NCI-H2081 (cell line): ENCODE measurements at places on chromosomes 12 and 14.
A peak's percentile ranks its signal among the peaks of the same experiment; 100 is the strongest.

DNA sequence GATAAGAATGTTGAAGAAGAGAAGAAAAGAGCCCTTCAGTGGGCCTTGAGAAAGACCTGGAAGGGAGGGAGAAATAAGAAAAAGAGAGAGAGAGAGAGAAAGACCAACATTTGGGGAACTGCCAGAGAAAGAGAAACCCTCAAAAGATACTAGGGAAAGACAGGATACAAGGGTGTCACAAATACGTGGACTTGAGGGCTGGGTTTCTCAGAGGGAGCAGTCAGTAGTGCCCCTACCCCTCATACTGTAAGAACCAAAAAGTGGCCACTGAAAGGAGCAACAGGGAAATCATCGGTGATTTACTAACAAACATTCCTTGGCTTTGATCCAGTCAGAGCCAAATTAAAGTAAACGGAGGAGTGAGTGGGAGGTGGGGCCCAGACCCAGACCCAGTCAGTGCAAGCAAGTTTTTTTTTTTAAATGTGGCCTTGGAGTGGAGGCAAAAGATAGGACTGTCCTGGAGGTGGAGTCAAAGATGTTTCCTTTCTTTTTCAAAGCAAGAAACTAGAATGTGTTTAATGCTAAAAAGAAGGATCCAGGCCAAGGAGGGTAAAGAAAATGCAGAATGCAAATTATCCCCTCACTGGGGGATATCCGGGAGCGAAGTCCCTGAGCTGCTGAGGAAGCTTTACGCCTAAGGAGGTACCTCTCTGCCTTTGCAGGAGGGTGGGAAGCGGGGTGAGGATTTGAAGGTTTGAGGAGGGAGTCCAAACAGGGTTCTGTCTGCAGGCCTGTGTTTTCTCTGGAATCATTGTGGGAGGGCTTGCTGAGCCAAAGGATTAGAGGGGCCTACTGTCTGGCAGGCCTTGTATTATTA lies 143.5 kb upstream of the AMIGO2 start:
- no peak for DNase-seq

- no peak for DNase-seq
These were observed 28.9 kb downstream of the PPTC7 start for GRCh38 chr12:110554184-110554583.

DNA sequence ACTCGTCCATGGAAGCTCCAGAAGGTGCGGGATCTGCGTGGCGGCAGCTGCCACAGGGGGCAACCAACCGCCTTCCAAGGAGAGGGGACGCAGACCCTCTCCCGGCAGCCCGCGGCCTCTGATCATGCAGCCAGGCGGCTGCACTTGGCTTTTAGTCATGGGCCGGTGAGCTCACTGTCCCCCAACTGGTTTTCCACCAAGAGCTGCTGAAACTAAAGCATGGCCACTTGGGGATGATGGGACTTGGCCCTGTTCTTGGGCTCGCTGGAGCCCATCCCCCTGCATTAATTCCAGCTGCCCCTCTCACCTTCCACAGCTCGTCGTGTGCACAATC lies 39.1 kb downstream of the CCDC85C start:
- peak; percentile 73 for DNase-seq

- DNase-seq, result no peak
These were observed 106.9 kb downstream of the PRKD1 start for GRCh38 chr14:29820785-29821184.

DNA sequence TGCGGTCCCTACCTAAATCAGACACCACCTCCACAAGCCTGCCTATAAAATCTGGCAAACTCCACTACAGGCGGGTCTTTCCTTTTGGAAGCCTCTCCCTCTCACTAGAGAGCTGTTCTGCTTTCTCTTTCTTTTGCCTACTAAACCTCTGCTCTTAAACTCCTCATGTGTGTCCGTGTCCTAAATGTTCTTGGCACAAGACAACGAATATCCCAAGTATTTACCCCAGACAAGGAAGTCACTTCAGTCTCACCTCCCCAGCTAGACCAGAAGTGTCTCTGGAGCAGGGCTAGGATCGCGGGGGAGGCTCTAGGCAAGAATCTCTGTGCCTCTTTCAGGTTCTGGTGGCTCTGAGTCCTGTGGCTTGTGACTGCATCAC lies 37.2 kb upstream of the FICD start:
- DNase-seq, result no peak

DNA sequence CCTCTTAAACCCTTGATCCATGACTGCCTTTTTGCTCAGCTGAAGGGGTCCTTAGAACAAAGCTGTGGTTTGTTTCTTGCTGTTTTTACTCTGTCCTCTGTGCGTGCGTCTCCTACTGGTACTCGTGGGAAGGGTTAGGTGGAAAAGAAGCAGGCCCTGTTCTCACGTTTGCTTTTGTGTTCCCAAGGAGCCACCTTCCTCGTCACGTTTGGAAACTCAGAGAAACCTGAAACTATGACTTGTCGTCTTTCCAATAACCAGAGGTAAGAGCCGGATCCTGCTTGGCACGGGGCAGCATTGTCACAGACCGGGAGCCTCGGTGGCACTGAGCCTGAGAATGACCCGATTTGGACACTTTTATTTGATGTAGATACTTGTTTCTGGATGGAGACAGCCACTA lies 13.1 kb downstream of the ZFYVE21 start:
- DNase-seq, result no peak

DNA sequence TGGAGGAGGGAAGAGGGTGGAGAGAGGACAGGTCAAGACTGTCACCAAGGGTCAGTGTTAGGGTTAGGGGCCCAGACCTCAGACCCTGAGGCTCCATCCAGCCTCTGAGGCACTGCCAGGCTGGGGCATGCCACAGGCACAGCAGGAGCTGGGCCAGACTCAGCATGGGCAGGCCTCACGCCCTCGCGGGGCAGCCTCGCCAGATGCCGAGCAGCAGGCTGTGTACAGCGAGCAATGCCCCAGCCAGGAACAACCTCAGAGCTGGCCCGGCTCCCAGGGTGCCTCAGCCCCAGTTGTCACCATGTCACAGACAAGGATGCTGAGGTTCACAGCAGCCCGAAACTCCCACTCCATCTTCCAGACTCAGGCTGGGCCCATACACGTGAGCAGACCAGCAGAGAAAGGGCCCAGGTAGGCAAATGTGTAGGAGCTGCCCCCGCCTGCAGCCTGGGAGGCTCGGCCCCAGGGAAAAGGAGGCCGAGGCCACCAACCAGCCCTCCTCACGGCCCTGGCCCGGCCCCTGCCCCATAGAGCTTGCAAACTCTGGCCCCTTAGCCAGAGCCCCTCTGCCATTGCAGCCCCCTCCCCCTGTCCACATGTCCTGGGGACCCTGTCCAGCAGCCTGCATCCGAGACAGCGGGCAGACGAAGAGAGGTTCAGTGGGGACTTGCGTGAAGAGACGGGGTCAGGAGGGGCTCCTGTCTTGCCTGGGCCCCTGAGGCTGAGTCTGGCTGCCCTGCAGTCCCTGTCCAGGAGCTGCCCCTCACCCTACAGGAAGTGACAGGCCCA lies 7.5 kb downstream of the C14orf180 start:
- no peak for DNase-seq

GRCh38 chr12:130418251-130418650 lies 80.6 kb downstream of the PIWIL1 start:
- DNase-seq, result no peak

DNA sequence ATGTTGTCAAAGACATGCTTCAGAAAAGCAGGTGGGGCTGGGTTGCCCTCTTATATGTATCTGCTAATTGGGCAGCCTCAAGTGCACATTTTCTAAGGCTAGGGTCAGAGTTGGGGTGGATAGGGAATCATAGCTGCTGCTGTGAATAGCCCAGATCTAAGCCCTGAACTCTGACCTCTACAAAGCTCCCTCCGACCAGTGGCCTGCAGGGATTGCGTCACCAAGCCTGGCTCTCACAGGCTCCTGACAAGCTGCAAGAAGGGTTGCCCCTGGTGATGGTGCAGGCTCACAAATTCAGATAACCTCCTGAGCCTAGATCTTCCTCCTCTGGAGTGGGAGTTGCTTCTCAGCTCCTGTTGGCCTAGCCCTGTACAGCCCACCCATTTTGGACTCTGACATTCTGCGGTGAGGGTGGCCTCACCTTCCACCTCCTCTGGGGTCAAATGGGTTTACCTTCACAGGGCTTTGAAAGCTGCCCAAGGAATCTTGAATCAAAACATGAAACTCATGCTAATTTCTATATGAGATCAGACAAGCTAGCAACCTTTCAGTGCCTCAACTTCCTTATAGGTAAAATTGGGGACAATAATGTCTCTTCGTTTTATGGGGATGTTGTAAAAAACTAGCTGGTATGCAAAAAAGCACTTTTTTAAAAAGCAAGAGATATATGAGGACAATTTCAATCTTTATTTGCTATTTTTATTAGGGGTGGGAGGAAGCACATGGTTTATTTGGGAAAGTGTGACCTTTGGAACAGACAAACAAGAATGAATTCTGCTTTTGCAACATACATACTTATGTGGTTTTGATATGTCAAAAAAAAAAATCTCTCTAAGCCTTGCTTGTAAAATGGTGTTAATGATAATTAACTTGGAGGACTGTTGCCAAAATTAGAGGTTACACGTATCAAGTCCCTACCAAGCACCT lies 4.9 kb upstream of the SUSD6 start:
- no peak for DNase-seq

DNA sequence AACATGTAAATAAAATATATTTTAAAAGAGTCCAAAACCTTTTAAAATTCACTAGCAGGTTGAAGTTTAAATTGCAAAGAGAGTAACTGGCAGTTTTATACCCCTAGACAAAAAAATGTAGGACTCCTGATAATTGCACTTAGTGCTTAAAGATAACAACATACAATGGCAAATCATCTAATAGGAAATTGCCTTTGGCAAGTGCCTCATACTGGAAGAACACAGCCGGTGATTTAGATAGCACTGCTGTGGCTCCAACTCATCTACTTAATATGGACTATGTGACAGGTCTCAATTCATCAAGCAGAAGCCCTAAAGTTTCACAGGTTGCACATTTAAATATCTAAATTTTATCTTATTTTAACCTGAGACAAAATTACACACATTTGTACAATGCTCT lies 13.4 kb downstream of the C12orf50 start:
- no peak for DNase-seq

GRCh38 chr12:12788675-12789368 lies 3.4 kb downstream of the APOLD1 start:
- DNase-seq, result peak; percentile 81

DNA sequence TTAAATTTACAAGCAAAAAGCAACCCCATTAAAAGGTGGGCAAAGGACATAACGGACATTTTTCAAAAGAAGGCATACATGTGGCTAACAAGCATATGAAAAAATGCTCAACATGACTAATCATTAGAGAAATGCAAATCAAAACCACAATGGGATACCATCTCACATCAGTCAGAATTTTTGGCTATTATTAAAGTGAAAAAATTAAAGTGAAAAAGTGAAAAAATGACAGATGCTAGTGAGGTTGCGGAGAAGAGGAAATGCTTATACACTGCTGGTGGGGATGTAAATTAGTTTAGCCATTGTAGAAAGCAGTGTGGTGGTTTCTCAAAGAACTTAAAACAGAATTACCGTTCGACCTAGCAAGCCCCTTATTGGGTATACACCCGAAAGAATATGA lies 7.9 kb downstream of the OTOGL start:
- DNase-seq, result no peak

- peak; percentile 48 for DNase-seq
These were observed 24.2 kb downstream of the SMUG1 start for GRCh38 chr12:54164387-54165145.

- DNase-seq, result no peak
These were observed 27.1 kb downstream of the DCP1B start for GRCh38 chr12:1977109-1977508.

GRCh38 chr12:21773263-21773741 lies 1.2 kb downstream of the KCNJ8 start:
- DNase-seq, result peak; percentile 17

GRCh38 chr14:66476964-66477363 lies 9.2 kb upstream of the CCDC196 start:
- DNase-seq, result no peak

DNA sequence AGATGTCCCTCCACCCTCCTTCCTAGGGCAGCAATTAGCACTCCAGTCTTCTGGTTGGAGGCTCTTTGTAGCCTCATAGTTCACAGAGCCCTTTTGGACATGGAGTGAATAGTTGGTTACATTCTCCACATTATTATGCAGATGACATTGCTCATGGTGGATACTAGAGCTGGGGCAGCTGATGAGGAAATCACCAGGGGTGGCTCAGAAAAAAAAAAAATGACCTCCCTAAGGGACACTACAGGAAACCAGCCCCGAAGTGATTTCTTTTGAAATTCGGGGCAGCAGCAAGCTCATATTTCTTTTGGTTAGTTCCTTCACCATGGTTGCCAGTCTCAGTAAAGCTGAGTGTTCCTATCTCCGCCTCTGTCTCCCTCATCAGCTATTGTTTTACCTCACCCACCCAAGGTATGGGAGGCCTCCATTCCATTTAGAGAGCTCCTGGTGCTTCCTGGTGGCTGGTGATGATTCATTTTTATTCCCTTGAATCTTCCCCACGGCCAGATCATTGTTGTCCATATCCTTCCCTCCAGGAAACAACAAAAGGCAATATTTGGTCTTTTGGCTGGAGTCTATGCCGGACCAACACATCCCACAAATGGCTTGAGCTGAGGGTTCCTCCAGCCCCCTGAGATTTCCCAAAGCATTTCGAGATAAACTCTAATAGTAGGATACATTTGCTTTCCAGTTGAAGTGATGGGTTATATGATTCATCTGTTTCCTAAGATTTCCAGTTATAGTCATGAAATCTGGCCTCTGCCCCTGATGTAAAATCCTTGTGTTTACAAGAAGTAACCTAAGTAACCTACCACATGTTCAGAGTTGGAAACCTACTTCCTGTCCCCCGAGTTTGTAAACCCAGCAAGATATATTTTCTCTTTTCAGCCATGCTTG lies 56.2 kb upstream of the NID2 start:
- DNase-seq, result peak; percentile 12

DNA sequence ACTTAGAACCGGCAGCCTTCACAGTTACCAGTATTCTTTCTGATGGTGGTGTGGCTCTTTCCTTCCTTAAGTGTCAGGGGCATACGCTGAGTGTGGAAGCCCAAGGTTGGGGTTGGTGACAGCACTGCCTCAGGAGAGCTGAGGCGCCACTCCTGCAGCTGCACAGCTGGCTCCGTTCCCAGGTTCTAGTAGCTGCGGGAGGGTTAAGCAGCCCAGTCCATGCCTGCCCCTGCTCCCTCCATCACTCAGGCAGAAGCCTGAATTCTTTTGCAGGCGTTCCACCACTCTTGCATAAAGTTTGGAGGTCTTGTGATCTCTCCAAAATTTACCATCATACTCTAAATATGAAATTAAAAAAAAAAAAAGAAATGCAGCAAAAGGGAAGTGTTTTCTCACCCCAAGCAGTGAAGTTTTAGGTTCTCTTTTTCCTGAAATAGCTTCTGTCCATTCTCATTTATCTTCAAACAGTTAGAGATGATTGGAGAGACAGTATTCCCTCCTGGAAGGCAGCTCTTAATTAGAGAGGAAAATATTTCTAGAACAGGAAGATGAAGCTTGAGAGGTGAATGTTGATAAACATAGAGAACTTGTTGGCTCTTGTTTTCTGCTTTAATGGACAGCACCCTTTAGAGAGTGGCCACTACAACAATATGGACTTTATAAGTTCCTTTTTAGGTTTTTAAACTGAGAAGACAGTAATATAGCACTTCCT lies 136.1 kb downstream of the FGD4 start:
- peak; percentile 89 for DNase-seq

- no peak for DNase-seq
These were observed 762.3 kb downstream of the DIO2 start for GRCh38 chr14:79448960-79449359.

GRCh38 chr14:92316176-92316575 lies 6.8 kb upstream of the SLC24A4 start:
- no peak for DNase-seq
